ENCODE measurements at places on chromosomes 7 and 10. TPM values are rescaled to one million over a fixed set of nuclear protein-coding genes. Genes with fewer than 3 reads are reported as not detected.

CNNM1 gene
- total RNA-seq: 0.03 TPM

CCL24 gene
- not detected for total RNA-seq

SPDYE2 gene
- not detected for total RNA-seq

NKX2-3 gene
- 0.19 TPM for total RNA-seq

OR2A1 gene
- not detected for total RNA-seq

NODAL gene
- total RNA-seq: not detected

GRCh38 chr10:119441151-119441821 lies 101.2 kb downstream of the RGS10 start:
- DNase-seq: no peak

- DNase-seq: no peak
Measured at GRCh38 chr7:64807731-64808365, 13.6 kb downstream of the ZNF138 start.

- DNase-seq: no peak
Measured at GRCh38 chr7:155591055-155591775, 44.9 kb upstream of the CNPY1 start.

GRCh38 chr7:56079450-56080185 lies 13.1 kb downstream of the PHKG1 start:
- DNase-seq: peak; percentile 76

- peak; percentile 11 for DNase-seq
Measured at GRCh38 chr7:117375380-117375779, 51.9 kb downstream of the ASZ1 start.

GRCh38 chr10:47240173-47240572 lies 59.8 kb upstream of the GDF10 start:
- DNase-seq: no peak

DNA sequence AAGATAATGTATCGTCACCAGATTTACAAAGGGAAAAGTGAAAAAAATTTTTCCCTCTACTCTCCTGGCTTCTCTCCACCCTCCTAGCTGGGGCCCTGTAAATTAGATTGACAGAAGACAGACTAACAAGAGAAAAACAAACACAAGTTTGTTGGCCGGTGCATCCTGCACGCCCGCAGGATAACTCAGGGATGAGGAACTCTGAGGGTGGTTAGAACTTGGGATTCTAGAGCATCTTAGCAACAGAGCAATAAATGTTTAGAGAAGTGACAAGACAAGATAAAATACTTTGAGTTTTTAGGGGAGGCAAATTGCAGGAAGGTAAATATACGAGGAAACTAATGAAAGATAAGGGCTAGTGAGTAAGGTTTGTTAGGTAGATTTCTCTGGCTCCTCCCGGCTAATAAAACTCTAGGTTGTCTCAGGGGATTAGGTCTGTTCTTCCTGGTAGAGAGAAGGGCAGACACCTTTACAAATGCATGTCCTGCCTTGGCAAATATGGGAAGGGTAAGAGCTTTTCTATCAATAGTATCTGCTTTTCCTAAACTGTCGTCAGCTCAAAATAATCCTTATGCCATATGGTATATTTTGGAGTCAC lies 4.3 kb upstream of the UCN3 start:
- DNase-seq: no peak

DNA sequence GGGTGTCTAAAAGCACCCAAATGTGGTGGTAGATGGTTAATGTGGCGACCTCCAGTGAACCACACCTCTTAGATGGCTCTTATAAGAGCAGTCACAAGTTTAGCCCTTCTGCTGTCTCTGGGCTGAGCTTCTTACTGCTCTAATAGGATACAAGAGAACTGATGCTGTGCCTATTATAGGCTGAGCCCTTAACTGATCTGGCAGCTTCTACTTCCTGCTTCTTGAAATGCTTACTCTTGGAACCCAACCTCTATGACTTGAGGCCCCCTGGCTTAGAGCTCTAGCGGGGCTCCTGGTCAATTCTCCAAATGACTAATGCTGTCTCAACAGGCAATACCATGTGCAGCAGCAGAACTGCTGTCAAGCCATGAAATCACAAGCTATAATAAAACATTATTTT lies 35.0 kb upstream of the LSM8 start:
- DNase-seq: no peak

GRCh38 chr10:93376372-93377293 lies 105.5 kb downstream of the MYOF start:
- DNase-seq: peak; percentile 77

DNA sequence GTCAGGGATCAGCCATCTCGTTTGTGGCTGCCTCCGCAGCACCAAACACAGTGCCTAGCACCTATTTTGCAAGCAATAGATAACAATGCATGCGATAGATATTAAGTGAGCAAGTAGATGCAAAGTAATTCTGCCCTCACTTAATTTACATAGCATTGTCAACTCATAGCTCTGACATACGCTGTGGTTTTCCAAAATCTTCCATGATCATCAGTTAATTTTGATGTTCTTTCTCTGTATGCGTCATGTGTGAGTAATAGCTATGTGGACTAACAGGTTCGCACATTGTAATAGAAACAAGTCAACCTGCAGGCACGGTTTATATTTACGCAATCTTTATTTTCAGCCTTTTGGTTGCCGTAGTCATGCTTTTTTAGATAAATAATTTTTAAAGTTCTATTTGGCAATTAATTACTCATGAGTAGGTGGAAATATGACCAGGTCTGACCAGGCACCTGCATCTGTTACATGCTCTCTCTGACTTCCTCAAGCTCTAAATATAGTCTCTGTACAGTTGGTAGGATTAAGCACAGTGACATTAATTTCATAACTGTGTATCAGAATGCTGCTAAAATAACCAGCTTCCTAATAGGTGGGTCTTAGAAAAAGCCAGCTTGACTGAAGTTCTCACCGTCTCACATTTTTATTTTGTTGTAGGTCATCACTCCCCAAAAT lies 13.3 kb downstream of the MAP3K8 start:
- no peak for DNase-seq

DNA sequence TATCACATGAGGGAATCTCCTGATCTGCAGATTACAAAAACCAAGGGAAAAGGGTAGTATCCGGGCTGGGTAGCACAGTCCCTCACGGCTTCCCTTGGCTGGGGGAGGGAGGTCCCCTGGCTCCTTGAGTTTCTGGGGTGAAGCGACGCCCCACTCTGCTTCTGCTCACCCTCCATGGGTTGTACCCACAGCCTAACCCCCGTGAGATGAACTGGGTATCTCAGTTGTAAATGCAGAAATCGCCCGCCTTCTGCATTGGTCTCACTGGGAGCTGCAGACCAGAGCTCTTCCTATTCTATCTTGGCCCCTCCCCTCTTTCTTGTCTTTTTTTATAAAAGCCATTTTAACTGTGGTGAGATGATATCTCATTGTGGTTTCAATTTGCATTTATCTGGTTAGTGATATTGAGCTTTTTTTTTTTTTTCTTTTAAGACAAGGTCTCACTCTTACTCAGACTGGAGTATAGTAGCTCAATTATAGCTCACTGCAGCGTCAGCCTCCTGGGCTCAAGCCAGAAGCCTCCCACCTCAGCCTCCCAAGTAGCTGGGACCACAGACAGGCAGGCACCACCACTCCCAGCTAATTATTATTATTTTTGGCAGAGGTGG lies 87.8 kb downstream of the ABCC2 start:
- no peak for DNase-seq

- DNase-seq: peak; percentile 69
Measured at GRCh38 chr10:104642658-104643302, 1.7 kb downstream of the SORCS3 start.
